ENCODE measurements at places on chromosomes 6 and 20.
A peak's percentile ranks its signal among the peaks of the same experiment; 100 is the strongest.

DNA sequence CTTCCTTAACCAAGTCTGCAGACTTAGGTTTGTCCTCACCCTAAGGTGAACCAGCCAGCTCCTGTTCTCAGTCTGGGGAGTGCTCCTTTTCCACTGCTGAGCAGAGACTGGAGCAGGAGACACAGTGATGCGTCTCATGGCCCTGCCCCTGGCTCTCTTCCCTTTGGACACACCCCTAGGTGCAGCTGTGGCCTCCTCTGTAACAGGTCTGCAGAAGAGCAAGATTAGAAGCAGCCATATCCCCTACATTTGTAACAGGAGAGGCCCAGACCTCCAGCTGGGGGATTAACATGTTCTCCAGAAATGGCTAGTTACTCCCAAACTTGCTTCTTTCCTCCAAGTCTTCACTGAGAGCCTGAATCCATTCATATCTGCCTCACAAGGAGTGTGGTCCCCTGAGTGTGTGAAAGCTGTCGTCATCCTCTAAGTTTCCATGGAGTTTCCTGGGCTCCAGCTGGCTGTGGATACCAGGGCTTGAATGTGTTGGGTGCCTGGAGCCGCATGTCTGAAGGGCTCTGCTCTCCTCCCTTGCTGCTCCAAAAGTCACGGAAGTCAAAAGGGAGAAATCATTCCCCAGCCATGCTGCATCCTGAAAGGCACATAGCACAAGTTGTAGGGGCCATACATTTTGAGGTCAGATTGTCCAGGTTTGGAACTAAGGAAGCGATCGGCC lies 57.7 kb downstream of the PPP1R14C start:
- DNase-seq = peak; percentile 65

GRCh38 chr6:18262702-18263417 lies 1.5 kb downstream of the DEK start:
- DNase-seq = peak; percentile 77

GRCh38 chr20:57743450-57744095 lies 33.8 kb upstream of the PMEPA1 start:
- peak; percentile 9 for DNase-seq

DNA sequence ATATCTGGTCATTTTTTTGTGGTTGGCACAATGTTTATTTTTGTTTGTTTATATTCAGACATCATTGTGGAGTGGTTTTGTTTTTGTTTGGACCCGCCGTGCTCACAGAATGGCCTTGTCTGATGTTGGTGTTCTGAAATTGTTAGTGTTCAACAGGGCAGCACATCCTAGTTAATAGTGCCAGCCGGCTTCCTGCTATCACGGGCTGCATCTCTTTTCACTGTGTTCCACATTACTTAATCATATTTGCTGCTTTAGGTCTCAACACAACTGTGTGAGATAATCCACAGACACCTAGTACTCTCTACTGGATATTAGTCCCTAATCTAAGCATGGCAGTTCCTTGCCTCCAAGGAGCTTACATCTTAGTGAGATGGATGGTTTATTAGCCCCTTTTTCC lies 2.8 kb upstream of the EIF2S2 start:
- DNase-seq = no peak

GRCh38 chr6:124661097-124661661 lies 301.1 kb upstream of the RNF217 start:
- peak; percentile 63 for DNase-seq

DNA sequence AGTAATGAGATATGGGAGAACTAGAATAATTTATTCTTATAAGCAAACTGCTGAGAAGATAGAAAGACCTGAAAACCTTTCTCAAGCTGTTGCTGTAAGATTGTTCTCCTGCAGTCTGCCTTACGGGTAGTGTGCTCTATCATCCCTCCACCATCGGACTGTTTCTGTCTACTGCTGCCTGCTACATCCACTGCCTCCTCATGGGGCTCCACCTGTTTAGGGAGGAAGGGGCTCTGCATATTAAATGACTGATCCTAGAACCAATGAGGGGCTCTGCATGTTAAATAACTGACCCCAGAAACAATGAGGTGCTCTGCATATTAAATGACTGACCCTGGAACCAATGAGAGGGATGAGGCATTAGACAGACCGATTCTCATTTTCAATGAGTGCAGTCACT lies 654.6 kb downstream of the KIF16B start:
- no peak for DNase-seq

- no peak for DNase-seq
Observed at GRCh38 chr6:2843138-2843740, 1.6 kb upstream of the SERPINB1 start.

DNA sequence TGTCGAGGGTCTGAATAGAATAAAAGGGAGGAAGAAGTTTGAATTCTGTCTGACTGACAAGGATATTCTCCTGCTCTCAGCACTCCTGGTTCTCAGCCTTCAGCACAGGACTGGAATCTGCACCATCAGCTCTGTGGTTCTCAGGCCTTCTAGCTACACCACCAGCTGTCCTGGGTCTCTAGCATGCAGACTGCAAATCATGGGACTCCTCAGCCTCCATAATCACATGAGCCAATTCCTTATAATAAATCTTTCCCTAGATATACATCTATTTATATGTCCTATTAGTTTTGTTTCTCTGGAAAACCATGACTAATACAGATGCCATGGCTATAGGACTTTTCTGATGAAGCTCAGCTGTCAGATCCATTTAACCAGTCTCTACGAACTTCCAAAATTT lies 132.8 kb upstream of the ECI2 start:
- DNase-seq = no peak

Measured in NCI-H69 (cell line).